ENCODE measurements at places on chromosomes 2 and 18.

GRCh38 chr2:46200861-46201605 lies 96.2 kb upstream of the EPAS1 start:
- DNase-seq: no peak

DNA sequence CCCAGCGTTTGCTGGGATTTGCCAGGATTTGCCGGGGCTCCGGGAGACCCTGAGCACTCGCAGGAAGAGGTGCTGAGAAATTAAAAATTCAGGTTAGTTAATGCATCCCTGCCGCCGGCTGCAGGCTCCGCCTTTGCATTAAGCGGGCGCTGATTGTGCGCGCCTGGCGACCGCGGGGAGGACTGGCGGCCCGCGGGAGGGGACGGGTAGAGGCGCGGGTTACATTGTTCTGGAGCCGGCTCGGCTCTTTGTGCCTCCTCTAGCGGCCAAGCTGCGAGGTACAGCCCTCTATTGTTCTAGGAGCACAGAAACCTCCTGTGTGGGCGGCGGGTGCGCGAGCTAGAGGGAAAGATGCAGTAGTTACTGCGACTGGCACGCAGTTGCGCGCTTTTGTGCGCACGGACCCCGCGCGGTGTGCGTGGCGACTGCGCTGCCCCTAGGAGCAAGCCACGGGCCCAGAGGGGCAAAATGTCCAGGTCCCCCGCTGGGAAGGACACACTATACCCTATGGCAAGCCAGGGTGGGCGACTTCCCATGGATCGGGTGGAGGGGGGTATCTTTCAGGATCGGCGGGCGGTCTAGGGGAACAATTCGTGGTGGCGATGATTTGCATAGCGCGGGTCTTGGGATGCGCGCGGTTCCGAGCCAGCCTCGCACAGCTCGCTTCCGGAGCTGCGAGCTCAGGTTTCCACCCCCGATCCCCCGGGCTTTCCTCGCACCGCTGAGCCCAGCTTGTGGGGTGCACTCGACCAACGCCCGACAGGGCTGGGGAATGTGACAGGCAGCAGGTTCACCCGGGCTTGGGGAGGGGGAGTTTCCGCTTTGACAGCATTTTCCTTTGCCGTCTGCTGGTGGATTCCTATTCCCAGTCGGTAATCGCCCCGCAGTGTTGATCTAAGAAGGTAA lies 2.8 kb downstream of the ONECUT2 start:
- peak; percentile 89 for DNase-seq

- no peak for DNase-seq
Observed at GRCh38 chr2:73263540-73264331, 20.5 kb downstream of the FBXO41 start.

GRCh38 chr2:70123051-70123828 lies 36.0 kb downstream of the PCBP1 start:
- no peak for DNase-seq

DNA sequence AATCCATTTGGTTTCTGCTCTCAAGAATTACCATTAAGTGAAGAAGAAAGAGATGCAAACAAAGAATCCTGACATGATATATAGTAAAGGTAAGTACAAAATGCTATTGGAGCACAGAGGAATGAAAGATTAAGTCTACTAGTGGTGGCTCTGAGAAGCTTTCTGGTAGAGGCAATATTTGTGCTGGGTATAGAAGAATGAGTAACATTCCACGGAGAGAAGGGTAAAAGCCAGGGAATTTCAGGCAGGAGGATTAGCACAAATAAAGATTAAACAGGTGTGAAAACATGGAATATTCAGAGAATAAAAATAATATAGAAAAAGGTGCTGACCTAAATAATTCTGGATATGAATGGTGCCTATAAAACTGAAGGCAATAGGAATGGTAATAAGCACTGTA lies 31.8 kb downstream of the METTL8 start:
- DNase-seq: no peak

DNA sequence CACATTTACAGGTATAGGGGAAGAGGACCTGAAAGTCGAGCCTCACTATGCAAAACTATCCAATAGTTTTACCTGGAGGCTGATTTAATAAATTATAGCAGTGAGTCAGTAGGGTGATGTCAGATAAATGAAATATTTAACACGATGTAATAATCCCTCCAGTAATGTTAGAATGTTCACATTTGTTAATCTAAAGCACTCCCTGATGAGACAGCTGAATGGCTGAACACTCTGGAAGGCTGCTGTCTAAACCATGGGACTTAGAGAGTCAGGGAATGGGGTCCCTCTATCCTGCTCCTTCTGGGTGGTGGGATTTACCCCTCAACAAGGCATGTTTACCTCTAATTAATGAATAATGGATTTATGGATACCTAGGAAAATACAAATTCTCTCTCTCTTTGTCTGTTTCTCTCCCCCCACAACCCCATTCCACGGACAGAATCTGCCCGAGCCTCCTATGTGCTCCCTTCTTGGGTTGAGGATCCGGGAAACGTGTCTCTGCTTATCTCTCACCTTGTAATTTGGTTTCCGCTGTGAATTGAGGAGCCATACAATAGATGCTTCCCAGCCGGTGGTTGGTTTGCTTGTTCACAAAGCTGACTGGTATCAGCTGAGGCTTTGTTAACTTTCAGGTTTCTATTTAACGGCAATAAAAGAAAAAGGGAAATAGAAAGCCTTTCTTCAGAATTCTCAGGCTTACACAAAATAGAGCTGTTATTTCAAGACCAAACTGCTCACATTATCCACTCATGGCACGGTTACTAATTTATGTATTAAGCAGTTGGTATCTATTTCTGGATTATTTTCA lies 25.9 kb downstream of the LRRC30 start:
- no peak for DNase-seq

- DNase-seq: no peak
Observed at GRCh38 chr2:173452416-173452815, 97.7 kb downstream of the CDCA7 start.

DNA sequence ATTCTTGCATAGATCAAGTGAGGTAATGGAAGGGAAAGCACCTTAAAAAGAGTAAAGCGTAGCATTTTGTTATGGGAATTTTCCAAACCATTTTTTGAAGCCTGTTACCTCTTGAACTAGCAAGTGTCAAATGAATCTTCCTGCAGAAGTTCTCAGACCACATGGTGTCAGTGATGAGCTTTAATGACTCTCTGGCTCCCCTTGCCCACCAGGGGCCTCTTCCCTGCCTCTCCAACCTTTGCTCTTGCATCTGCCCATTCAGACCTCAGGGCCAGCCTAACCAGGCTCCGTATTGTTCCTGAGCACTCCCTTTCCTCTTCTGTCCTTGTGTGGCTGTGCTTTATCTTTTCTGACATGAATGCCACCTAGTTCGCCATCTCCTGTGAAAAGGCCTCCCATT lies 155.9 kb downstream of the DIS3L2 start:
- no peak for DNase-seq

DNA sequence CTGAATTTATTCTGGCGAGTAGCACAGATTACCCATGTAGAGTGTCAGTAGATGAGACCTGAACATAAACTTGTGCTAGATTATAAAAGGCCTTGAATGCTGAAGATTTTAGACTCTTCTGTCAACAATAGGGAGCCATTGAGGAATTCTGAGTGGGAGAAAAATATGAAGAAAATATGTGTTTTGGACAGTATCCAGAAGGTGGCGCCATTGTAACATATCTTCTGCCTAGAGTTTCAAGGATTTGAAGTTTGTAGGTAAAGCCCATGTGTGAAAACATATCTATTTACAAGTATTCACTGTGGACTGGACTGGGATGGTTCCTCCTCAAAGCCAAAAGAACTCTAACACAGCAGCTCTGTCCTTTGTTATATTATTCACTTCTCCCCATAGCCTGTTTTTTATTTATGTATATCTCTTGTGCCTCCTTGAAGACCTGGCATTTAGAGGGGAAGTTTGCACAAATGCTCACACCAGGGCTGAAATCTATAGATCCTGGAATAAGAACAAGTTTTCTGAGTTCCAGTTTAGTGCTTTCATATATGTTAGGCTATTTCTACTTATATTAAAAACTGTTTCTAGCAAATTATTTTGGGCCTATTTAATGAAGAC lies 124.9 kb downstream of the RDH14 start:
- DNase-seq: peak; percentile 69

DNA sequence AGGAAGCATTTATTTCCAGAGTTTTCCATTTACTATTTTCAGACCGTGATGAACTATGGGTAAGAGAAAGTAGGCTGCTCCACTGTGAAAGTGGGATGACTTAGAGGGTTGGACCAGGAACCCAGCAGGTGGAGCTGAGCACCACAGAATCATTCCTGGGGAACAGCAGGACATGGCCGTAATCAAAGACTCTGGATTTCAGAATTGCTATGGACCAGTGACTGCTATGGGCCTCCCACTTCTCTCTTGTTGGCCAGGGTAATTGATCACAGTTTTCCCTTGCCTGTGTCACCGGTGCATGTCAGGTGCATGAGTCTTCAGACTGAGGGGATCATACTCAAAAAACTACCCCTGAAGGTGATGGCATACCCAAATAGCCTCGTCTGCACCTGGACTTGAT lies 90.6 kb upstream of the GPC1 start:
- no peak for DNase-seq
